HCT116 (cell line): ENCODE measurements at places on chromosomes 16 and 17.

DNA sequence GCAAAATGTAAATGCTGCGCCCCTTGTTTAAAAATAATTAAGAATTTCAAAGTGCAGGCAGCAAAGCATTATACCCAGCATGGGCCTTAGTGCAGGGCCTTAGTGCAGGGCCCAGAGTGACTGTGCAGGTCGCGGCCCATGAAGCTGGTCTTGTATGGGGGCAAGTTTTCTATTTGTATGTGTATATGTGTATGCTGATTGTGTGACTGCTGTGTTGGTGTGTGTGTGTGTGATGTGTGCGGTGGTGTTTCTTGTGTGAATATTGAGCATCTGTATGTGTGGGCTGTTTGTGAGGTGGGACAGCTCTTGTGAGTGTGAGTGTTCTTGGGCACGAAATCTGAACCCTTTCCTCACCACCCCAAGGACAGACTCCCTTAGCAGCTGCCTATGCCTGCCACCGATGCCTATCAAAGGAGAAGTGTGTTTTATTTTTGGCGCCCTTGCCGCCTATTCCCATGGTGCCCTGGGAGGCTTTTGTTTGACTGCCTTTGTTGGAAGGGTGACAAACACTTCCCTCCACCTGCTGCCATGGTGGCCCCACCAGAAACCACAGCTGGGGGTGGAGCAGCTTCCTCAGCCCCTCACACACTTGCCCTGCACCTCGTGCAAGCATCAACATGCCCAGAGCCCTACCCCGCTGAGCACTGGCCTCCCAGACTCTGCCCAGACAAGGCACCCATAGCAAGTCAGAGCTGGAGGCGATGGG is 18.0 kb downstream of the CCR7 start:
- no peak for DNase-seq

- DNase-seq: peak; percentile 42
Observed at GRCh38 chr17:76408037-76408849, 23.8 kb downstream of the SPHK1 start.

GRCh38 chr17:73984941-73985340 is 218.5 kb upstream of the RPL38 start:
- no peak for DNase-seq

DNA sequence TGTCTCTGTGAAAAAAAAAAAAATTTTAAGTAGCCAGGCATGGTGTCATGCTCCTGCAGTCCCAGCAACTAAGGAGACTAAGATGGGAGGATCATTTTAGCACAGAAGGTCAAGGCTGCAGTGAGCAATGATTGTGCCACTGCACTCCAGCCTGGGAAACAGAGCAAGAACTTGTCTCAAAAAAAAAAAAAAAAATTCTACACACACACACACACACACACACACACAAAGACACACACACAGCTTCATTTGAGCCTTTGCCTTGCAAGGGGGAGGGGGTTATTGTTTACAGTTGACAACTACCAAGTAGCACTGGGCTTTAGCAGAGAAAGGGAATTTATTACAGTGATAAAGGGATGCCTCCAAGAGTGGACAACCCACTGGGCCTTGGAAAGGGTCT is 4.9 kb upstream of the POLR3E start:
- DNase-seq: no peak

GRCh38 chr17:9238340-9239245 is 217.3 kb downstream of the NTN1 start:
- DNase-seq: no peak

DNA sequence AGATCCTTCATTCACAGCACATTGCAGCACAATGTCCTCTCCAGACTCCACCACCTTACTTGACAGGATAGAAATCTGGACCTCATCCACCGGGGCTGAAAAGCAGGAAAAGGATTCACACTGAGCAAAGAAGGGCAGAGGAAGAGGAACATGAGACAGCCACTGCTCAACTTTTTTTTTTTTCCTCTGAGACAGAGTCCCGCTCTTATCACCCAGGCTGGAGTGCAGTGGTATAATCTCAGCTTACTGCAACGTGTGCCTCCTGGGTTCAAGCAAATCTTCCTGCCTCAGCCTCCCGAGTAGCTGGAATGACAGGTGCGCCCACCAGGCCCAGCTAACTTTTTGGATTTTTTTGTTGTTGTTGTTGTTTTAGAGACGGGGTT is 34.4 kb downstream of the PECAM1 start:
- no peak for DNase-seq

DNA sequence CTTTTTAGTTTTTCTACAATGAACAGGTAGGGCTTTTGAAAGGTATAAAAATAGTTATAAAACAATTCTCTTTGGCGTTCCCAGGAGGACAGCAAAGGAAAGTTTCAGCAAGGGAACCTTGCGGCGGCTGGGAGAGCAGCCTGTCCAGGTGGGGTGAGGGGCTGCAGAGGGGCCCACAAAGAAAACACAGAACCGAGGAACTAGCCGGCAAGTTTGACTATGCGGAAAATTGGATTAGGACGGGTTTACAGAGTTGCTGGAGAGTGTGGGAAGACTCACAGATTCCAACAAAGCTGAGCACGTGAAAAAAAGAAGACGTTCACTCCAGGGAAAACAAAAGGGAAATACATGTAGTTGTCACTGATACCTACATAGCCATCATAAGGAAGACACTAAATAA is 40.2 kb upstream of the METTL16 start:
- DNase-seq: no peak

GRCh38 chr16:21598701-21599121 is 666 bp upstream of the METTL9 start:
- DNase-seq: no peak

DNA sequence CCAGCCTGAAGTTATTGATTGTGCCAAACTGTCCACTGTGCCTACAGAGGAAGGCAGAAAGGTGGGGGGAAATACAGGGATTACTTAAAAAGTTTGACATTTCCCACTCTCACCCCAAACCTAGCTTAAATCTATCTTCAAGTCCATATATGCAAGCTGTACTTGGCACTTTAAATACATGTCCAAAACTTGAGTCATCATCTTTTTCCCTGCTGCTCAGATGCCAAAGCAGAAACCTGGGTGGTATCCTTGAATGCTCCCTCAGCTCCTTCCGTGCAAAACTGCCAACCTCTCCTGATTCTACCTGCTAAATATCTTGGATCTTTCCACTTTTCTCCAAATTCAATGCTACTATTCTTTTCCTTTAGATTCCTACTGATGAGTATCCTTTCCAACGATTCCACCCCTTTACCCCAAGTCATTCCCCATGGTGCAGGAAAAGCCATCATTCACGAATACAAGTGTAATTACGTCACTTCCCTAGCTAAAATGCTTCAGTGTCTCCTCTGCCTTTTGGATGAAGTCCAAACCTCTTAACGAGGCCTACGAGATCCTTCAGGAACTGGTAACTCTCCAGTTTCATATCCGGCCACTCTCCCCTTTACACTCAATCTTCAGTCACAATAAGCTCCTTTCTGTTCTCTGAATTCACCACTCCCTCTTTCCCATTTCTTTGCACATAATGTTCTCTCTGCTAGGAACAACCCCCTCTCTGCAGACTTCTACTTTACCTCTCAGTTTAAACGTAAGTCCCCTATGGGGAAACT is 9.3 kb downstream of the BECN1 start:
- no peak for DNase-seq

DNA sequence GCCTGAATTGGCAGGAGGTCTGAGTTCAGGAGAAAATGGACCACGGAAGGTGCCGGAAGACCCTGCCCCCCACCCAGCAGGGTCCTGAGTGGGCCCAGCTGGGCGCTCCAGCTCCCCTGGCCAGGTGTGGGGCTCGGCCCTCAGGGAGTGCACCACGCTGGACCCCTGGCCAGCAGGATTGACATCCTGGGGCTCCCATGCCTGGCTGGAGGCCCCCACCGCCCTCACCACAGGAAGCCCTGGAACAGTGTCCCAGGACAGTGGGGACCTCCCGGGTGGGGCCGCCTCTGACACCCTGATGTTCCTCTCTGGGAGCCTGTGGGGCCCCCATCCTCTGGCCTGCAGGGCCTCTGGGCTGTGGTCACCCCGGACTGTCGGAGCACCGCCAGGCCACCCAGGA is 28.1 kb upstream of the CACNA1H start:
- no peak for DNase-seq

DNA sequence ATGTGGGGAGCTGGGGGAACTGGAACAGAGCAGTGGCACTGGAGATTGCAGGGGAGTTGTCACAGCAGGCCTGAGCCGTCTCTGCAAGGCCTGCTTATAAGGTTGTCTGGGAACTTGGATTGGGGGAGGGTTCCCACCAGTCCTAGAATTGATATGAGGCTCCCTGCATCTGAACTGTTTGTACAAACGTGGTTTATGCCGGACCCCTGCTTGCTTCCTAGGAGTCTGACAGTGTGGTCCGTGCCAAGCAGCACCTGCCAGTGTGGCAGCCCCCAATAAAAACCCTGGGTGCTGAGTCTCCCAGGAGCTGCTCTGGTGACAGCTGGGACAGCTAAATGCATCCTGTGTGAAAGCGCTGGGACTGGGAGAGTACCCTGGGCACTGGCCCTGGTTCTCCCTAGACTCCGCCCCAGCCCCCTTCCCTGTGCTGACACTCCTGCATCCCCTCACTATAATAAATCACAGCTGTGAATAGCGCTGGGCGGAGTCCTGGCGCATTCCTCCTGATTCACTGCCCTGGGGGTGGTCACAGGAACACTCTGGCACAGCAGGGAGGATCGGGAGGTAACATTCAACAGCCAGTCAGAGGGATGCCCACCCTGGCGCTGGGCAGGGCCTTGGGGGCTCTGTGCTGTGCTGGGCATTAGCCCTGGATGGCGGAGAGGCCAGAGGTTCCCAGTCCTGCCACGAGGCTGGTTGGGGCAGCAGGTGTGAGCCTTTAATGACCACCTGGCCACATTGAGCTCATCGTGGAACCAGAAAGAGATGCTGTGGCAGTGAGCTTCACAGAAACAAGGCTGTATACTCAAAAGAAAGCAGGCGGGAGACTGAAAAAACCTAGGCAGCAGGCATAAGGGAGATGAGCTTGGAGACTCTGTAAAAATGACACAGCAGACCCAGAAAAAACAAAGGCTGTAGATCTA is 45.6 kb downstream of the RMI2 start:
- DNase-seq: no peak

- DNase-seq: peak; percentile 34
Observed at GRCh38 chr16:88527186-88527936, 42.8 kb upstream of the ZC3H18 start.

DNA sequence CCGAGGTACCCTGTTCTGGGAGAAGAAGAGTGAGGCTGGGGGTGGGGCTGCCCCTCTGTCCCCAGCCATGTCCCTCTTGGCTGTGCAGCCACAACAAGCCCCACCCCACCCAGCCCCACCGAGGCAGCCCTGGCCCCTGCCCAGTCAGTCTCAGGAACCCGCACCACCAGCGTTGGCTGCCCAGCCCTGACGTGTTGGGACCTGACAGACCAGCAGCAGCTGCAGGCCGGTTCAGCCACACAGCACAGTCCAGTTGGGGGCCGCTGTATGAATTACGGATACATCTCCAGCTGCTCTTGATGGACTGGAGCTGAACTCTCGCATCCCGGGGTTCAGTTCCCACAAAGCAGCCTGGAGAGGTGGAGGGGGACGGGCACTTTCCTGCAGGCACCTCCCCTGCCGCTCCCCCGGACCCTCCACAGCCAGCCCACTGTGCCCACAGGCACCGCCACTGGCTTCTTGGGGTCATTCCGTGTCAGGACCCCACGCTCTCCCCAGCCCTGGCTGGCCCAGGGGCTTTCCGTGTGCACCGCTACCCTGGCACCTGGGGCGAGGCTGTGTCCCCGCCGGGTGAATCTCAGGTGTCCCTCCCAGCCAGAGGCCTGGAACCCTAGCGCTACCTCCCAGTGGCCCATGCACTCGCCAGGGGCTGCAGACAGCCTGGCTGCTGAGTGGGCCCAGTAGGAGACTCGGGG is 7.1 kb downstream of the CDH15 start:
- DNase-seq: no peak

- no peak for DNase-seq
Observed at GRCh38 chr17:68179926-68180285, 67.9 kb upstream of the AMZ2 start.

DNA sequence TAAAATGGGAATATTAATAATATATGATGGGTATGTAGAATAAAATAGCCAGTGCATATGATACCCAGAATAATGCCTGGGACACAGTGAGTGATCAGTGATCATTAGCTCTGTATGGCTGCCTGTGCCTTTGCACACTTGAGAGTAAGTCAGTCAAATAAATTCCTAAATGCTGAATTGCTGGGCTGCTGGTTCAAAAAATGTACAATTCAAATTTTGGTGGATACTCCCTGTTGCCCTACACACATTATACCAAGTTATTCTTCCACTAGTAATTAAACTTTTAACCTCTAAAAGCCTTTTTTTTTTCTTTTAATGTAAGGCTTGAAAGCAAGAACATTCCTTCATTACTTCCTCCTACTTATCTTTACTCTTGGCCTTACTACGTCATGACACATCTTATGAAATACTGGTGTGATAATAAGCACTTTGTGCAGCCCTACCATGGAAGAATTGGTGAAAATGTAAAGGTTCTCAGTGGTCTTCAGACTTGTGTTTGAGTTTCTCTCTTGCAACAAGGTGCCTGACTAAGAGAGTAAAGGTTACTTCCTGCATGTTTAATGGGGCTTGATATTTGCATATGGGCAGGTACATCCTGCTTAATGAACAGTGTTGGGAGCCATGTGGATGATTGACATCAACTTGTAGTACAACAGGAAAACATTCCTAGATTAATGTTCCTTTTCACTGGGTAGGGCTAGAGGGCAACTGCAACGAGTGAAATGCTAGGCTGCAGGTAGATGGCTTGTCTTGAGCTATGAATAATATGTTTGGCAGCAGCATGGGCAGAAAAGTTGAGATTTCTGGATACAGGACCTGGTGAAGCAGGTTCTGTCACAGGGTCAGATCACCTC is 84.3 kb downstream of the PRKCA start:
- DNase-seq: no peak

DNA sequence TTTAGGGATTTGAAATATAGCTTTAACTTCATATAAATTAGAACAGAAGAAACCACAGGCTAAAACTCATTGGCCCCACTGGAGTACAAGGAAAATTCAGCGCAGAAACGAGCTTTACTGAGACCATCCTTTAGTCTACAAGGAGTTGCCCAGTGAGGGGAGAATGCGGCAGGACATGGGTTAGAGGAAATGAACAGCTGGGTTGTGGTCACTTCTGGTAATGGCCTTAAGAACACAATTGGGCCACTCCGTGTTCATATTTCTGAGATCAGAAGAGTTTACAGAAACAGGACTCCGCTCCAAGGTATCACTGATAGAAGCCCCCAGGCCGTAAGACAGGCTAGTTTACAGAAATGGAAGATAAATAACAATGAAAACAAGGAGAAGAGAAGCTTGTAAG is 188.3 kb downstream of the ZFHX3 start:
- DNase-seq: no peak

DNA sequence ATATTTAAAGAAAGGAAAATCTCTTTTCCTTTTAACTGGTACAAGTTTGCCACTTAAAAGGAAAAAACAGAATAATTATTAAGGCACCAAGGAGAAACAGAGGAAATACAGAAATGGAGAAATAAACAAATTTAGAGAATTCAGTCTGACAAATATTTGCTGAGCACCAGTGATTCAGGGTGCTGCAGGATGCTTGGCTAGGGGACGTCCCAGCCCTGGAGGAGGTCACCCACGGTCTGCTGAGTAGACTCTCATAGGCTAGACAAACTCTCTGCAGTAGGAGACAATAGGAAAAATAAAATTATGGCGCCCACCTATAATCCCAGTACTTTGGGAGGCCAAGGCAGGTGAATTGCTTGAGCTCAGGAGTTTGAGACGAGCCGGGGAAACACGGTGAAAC is 15.9 kb downstream of the C1QTNF1 start:
- no peak for DNase-seq
